Myocyte (in vitro differentiated cells): ENCODE measurements at places on chromosomes 3 and 15.

- DNase-seq = no peak
These were observed 239.3 kb downstream of the EPHB1 start for GRCh38 chr3:135034291-135034768.

DNA sequence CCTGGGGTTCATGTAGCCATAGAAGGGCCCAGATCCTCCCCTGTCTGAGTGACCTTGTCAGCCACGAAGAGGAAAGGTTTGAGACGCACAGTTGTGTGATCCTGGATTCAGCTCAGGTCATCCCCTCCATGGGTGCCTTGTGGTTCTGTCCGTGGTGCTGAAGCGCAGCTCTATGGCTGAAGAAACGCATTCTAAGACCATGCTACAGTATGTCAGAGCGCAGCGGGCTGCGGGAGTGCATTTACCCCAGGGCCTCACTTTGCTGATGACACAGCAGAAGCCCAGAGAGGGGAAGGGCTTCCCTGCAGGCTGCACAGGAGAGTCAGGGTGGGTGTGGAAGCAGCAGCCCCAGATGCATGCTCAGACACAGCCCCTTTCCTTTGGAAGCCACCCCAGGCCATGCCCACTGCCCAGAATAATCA, 68.8 kb upstream of the IQSEC1 start:
- peak; percentile 38 for DNase-seq

DNA sequence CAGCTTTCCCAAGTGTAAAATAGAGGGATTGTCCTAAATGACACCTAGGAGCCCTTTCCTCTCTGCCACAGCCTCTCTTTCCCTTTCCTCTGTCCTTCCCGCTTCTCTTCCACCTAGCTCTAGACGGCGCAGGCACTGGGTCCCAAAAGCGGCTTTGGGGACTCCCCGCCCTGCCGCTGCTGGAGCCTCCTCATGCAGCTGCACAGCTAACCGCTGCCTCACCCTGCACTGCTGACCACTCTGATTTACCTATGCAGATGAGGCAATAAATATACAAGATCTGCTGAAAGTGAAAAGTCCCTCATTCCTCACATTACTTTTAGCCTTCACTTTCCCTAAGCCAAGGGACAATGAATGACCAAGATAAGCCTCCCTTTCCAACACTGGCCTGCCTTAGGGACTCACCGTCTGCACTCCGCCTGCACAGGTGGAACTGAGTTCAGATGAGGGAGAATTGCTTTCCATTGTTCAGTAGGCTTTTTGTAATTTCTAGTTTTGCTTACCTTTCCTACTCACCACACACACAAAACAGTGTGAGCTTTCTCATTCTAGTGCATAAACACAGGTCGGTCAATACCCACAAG, 197.5 kb upstream of the BCL6 start:
- DNase-seq = no peak

DNA sequence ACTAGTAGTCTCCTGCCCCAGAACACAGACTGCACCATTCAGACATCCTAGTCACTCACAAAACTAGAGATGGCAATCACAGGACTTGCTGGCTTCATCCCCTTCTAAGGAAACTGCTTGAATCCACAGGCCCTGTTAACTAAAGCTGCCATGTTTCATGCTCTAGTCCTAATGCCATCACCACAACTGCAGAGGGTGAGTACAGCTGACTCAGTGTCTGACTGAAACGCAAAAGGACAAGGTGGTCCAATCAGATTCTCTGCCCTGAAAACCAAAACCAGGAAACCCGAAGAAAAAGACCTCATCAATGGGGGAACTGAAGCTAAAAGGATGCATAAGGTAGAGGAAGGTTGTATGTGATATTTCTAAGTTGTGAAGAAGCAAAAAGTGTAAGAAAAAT, 25.2 kb upstream of the TFDP2 start:
- no peak for DNase-seq
